ENCODE measurements at places on chromosomes 2 and 18.

DNA sequence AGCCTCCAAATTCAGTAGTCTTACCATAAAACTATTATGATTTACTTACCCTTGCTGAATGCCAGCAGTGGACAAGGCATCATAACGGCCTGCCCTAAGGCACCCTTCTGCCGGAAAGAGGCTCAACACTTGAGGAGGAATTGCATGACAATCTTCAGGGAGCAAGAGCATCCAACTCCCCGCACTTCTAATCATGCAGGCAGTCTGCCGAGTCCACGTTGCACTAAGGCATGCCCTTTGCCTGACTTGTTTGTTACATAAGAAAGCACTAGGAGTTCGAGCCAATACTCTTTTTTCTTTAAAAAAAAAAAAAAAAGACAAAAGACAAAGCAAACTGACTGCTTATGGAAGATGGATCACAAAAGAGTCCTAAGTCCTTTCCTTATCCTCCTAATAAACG, 17.9 kb upstream of the SPTBN1 start:
- no peak for DNase-seq

GRCh38 chr2:126704434-126705160, 48.6 kb downstream of the GYPC start:
- DNase-seq, result no peak

GRCh38 chr2:149924549-149925213, 337.1 kb upstream of the MMADHC start:
- DNase-seq, result no peak

- DNase-seq, result no peak
These were observed 2.0 kb downstream of the NHEJ1 start for GRCh38 chr2:219158586-219158985.

DNA sequence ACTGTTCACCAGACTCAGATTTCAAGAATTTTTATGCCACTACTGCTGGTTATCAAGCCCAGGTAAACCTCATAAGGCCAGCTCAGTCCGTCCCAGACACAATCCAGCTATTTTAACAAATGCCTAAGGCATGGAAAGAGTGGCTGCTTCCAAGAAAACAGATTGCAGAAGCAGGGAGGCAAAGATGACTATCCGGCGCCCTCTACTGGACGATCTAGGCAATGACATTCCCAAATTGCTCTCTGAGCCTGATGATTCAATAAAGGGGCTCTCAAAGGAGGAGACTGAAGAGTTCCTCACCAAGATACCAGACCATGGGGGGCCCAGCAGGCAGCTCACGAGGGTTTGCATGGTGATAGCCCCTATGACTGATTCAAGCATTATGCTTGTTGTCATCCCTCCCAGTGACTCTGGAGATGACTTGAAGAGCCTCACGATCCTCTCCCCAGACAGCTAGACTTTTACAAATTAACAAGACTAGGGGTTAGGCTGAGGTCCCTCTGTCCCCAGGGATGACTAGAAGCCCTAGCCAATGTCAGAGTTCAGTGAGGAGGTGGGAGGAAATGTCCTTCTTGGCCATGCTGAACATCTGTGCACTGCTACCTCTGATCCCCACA, 25.0 kb downstream of the SERPINB8 start:
- DNase-seq, result no peak

- DNase-seq, result peak; percentile 53
These were observed 14.9 kb upstream of the SNED1 start for GRCh38 chr2:240983361-240983995.

GRCh38 chr2:70790136-70790828, at the start of gene FIGLA:
Gene FIGLA (minus strand): TSS chr2:70790643. CDS start chr2:70790638, 5 bp downstream.
- no peak for DNase-seq

DNA sequence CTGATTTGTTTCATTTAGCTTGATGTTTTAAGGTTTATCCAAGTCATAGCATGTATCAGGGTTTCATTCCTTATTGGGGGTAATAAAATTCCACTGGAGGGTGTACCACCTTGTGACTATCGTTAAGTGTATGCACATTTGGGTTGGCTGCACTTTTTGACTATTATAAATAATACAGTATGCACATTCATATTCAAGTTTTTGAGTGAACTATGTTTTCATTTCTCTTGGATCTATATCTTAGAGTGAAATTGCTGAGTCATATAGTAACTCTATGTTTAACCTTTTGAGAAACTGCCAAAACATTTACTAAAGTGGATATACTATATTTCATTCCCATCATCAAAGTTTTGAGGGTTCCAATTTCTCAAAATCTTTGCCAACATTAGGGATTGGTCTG, 952.7 kb downstream of the TDRD15 start:
- DNase-seq, result no peak

GRCh38 chr2:233044974-233045605, 12.6 kb downstream of the NEU2 start:
- DNase-seq, result no peak

- no peak for DNase-seq
These were observed 143.5 kb downstream of the CELF4 start for GRCh38 chr18:37422116-37422515.

- DNase-seq, result no peak
These were observed 242.0 kb downstream of the HDAC4 start for GRCh38 chr2:239158641-239159475.

- no peak for DNase-seq
These were observed 27.3 kb upstream of the TDRD15 start for GRCh38 chr2:21096458-21096857.

GRCh38 chr2:58906081-58906645, 665.0 kb upstream of the FANCL start:
- DNase-seq, result no peak

All from prostate gland (tissue), 2 donors.